ENCODE measurements at places on chromosomes 2 and 18.
A peak's percentile ranks its signal among the peaks of the same experiment; 100 is the strongest.

- no peak for DNase-seq
Observed at GRCh38 chr18:69213842-69214241, 186.8 kb upstream of the DOK6 start.

GRCh38 chr18:3121259-3121658 is 98.5 kb downstream of the MYOM1 start:
- DNase-seq, result no peak

DNA sequence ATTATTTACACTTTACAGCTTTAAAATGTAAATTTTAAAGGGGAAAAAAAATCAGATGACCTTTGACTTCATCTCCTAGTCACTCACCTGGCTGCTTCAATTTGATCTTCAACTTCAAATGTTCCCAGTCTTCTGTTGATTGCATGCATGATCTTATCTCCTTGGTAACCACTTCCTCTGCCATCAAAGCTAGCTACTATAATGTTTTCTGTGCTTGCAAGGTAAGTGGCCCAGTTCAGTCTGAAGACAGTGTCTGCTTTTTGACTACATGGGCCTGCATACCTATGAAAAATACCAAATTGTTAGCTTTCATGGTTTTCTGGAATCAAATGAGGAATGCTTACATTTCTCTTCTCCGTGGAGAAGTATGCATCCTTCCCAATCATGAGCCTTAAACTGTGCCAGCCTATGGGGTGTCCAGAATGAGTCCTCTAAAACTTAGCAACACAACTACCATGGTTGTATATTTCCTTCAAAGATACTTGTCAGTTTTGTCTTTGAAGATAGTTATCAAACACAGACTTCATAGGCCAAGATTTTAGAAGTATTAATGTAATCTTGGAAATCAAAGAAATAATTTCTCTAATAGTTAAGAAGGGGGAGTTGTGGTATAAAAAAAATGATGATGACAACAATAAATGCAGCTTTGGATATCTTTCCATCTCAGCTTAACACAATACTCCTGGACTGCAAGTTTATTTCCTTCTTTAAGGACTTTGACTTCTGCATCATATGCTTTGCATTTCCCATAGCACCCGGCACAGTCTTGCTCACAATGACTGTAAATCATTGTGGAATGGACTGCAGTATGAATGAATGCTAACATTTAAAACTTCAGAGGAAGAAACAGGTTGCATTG is 62.1 kb downstream of the DPP4 start:
- DNase-seq, result no peak

DNA sequence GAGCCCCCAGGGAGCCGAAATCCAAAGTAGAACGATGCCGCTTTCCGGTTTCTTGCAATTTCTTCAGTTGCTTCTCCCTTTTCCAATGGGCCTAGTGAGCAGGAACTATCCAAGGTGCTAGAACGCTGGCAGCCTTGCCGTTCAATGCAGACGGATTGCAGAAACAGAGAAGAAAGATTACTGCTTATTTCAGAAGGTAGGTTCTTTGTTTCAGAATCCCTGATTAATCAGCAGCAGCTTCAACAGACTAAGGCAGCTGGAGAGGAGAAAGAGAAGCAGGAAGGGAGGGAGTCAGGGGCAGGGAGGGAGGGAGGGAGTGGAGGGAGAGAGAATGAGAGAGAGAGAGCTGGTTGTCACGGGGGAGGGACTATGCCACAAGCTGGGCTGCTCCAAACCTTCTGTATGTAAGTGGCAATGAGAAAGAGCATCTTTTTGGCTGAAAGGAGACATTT is 576 bp downstream of the NYAP2 start:
- peak; percentile 72 for DNase-seq

DNA sequence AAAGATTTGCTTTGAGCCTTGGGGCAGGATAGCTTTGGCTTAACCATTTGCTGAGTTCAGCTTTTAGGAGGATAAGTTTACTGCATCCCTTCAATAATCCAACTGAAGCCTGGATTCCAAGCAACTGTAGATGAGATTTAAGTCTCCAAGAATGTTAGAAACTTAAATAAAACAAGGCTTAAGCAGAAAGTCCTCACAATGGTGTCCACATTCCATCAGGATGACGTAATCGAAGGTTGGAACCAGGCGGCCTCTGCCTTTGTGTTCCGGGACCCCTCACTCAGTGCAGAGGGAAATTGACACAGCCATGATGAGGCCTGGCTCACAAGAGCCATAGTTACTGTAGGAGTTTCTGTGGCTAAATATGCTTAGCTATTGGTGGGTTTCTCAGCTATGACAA is 260.4 kb downstream of the LPIN1 start:
- DNase-seq, result no peak

DNA sequence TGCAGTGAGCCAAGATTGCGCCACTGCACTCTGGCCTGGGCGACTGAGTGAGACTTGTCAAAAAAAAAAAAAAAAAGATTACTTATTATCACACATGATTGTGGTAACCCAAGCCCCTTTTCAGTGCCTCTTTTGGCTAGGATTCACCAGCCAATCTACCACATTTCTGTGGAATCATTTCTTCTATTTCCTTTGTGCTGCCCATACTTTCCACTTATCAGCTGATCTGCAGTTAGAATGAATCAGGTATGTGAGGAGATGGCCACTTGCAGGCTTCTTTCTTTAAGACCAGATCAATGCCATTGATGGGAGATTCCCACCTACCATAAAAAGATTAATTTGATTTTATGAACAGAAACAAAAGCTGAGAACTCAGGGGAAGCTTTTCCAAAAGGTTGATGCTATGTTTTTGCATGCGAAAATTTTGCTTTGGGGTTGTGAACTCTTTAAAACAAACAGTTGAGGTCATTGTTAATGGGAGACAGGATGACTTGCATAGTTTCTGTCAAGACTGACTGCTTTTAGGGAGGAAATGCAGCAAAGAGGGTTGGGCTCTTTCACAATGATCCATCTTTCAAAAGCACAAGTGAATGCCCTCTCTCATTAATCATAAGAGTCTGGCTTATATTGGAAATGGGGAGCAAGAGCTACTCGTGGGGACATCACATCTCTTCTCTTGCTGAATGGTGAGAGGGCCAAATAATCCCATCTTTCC is 66.9 kb upstream of the CYP26B1 start:
- DNase-seq, result no peak

- no peak for DNase-seq
Observed at GRCh38 chr2:106004851-106005250, 189.2 kb downstream of the UXS1 start.

DNA sequence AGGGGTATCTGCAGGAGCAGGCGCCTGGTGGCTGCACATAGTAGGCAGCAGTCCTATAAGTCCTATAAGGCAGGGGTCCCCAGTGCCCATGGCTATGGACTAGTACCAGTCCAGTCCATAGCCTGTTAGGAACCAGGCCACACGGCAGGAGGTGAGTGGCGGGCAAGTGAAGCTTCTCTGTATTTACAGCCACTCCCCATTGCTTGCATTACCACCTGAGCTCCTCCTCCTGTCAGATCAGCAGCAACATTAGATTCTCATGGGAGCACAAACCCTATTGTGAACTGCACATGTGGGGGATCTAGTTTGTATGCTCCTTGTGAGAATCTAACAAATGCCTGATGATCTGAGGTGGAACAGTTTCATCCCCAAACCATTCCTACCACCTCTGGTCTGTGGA is 33.1 kb downstream of the STK25 start:
- DNase-seq, result peak; percentile 13

DNA sequence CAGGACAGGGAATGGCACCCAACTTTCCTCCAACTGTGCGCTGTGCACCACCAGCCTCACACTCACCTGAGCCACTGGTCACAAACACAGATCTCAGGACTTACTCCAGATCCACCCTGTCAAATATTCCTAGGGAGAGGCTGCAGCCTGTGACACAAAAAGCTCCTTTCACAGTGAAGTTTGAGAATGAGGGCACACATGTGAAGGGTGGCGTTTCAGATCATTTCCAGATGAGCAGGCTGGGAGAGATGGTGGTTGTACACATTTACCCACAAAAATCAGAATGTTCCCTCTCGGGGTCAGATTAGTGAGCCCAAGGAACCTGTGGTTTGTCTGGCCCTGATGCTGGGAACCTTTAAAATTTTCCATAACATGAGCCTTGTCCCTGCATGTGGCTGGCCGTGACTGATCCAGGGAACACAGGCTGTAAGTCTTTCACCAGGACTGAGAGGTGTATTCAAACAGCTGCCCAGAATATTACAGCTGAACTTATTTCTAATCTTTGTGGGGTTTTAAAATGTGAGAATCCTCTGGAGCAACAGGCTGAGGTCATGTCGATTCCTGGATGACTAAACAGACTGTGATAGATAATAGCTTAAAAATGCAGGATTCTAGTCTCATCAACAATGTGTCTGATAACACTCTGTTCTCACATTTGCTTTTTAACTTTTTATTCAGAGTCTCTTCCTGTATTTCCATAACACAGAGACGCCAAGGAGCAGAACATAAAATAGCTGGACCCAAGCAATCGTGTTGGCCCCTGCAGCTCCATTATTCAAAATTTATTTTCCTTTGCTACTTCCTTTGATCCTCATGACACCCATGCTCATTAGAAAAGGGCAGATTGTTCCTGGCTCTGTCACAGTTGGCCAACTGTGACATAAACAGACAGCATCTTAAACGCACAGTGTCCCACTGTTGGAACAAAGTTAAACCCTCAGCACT is 35.5 kb downstream of the IL1R2 start:
- peak; percentile 46 for DNase-seq

DNA sequence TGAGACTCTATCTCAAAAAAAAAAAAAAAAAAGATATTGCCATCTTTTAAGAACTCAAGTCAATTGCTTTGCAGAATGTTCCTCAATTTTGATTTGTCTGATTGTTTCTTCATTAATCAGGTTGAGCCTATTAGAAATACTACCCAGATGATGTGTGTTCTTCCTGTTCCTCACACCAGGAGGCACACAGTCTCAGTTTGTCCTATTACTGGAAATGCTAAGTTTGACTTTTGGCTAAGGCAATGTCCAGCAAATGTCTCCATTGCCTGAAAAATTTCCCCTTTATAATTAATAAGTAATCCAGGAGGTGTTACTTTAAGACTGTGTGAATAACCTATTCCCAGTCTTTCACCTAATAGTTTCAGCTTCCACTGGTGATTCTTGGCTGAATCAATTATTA is 28.4 kb downstream of the BOLA3 start:
- no peak for DNase-seq

GRCh38 chr18:755506-755905 is 43.1 kb upstream of the ENOSF1 start:
- no peak for DNase-seq

Measured in left hindlimb (tissue), 1 donor.